ENCODE measurements at places on chromosomes 2 and 18. TPM values are rescaled to one million over a fixed set of nuclear protein-coding genes. Genes with fewer than 3 reads are reported as not detected.

DNA sequence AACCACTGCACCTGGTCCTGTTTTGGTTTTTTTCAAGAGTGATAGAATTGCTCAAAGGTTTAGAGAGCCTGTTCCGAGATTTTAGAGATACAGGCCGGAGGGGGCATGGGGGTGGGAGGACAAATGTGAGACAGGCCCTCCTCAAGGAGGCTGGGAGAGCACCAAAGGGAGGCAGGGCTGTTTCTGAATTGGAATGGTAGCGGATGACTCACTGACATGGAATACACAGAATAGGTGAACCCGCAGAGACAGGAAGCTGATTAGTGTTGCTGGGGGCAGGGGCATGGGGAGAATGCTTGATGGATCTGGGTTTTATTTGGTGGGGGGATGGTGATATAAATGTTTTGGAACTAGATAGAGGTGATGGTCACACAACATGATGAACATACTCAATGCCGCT, 111.0 kb upstream of the MGAT5 start:
- no peak for DNase-seq
- H3K27me3 ChIP-seq = no peaks in the 10 kb centered on the region
- H3K36me3 ChIP-seq = no peaks in the 10 kb centered on the region
- no peak overlapping the region for H3K27ac ChIP-seq
- H3K4me1 ChIP-seq = no peaks in the 10 kb centered on the region

GRCh38 chr2:70894765-70895164, 40.9 kb upstream of the ATP6V1B1 start:
- H3K4me3 ChIP-seq = no peak overlapping the region
- H3K27me3 ChIP-seq = peaks cover 12% of the 10 kb centered on the region
- DNase-seq = no peak
- no peaks in the 10 kb centered on the region for H3K36me3 ChIP-seq
- H3K27ac ChIP-seq = no peak overlapping the region
- H3K4me1 ChIP-seq = peaks cover 45% of the 10 kb centered on the region

DNA sequence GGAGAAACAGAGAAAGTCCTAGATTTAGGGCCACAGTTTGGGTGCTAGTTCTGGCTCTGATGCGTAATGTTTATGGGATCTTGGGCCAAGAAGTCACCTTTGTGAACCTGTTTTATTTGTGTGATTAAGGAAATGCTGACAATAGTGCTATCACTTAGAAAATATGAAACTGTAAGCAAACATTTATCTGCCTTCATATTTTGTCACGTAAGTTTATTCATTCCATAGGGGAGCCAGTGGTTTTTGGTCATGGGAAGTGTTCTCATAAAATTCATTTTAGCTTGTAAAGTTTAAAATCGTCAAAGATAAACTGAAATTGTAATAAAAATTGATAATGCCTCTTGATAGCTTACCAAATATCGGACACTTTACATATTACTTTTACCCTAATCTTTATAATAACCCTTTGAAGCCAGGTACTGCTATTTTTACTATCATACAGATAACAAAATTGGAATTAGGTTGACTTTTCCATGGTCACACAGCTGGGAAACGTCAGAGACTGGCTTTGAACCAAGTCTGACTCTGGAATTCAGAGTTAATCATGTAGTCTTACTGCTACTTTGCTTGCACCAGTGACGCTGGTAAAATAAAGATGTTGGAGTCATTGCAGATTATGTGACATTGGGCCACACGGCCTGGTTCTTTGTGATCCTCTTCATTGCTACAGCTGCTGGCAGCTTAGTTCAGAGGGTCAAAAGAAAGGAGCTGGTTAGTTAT, 99.7 kb downstream of the ICA1L start:
- H3K27me3 ChIP-seq = no peaks in the 10 kb centered on the region
- peaks cover 14% of the 10 kb centered on the region for H3K36me3 ChIP-seq
- no peak for DNase-seq
- peaks cover 9% of the 10 kb centered on the region for H3K4me1 ChIP-seq

GRCh38 chr2:19238440-19239060, 119.9 kb downstream of the OSR1 start:
- no peaks in the 10 kb centered on the region for H3K4me1 ChIP-seq
- no peak for DNase-seq
- no peak overlapping the region for H3K4me3 ChIP-seq

Gene DSC3
- total RNA-seq = 0.38 TPM

- no peaks in the 10 kb centered on the region for H3K27me3 ChIP-seq
- H3K4me1 ChIP-seq = no peaks in the 10 kb centered on the region
- H3K36me3 ChIP-seq = no peaks in the 10 kb centered on the region
- H3K4me3 ChIP-seq = no peak overlapping the region
These were observed 144.1 kb downstream of the NYAP2 start for GRCh38 chr2:225543626-225544025.
